GM03348 (cell line): ENCODE measurements at places on chromosomes 1 and 21.

DNA sequence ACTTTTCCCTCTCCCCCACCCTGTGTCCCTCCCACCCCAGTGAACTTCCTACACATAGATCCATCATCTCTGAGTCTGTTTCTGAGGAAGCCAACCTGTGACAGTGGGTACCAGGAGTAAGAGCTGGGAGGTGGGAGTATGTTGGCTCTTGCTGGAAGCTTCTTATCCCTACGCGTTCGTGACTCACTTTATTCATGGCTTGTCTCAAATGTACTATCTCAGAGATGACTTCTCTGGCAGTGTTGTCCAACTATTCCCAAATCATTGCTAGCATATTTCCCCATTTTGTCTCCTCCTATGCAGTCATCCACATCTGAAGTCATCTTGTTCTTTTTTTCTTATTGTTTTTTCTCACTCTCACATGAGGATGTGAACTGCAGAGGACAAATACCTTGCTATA is 88.0 kb downstream of the HIVEP3 start:
- DNase-seq: peak; percentile 24

DNA sequence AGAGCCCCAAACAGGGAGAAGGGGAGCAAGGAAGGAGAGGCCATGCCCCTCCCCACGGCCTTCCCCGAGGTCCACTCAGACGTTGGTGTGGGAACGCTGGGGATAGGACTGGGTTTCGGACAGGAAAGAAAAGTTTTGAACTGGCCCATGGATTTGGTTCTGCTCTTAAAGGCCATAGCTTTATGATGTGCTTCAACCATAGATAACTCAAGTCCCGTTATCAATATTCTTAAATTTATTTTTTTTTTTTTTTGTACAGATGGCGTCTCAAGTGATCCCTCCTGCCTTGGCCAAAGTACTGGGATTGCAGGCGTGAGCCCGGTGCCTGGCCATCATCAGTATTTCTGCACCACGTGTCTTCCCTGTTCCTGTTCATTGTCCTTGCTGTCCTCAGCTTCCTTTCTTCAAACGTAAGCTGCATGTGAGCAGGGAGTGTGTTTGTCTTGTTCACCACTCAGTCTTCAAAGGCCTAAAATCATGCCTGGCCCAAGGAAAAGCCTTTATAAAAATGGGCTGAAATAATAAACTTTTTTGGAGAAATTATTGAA is 820 bp upstream of the KRTAP10-1 start:
- no peak for DNase-seq

DNA sequence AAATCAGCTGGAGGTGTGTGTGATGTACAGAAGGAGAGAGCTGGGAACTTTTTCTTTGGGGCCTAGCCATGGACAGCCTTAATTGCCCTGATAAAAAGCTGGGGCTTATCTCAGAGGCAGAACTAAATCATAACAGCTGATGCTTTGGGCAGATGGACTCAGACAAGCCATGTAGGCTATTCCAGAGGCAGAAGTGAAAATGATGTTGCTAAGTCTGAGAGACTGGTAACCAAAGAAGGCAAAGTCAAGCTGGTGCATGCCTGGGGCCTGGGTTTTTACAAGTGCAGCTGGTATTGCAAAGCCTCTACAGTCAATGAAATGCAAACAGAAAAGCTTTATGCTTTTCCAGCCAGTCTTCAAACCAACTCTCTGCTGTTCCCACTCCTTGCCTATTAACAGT is 39.0 kb upstream of the LMX1A start:
- no peak for DNase-seq

GRCh38 chr1:36890776-36891175 is 143.5 kb downstream of the GRIK3 start:
- no peak for DNase-seq

DNA sequence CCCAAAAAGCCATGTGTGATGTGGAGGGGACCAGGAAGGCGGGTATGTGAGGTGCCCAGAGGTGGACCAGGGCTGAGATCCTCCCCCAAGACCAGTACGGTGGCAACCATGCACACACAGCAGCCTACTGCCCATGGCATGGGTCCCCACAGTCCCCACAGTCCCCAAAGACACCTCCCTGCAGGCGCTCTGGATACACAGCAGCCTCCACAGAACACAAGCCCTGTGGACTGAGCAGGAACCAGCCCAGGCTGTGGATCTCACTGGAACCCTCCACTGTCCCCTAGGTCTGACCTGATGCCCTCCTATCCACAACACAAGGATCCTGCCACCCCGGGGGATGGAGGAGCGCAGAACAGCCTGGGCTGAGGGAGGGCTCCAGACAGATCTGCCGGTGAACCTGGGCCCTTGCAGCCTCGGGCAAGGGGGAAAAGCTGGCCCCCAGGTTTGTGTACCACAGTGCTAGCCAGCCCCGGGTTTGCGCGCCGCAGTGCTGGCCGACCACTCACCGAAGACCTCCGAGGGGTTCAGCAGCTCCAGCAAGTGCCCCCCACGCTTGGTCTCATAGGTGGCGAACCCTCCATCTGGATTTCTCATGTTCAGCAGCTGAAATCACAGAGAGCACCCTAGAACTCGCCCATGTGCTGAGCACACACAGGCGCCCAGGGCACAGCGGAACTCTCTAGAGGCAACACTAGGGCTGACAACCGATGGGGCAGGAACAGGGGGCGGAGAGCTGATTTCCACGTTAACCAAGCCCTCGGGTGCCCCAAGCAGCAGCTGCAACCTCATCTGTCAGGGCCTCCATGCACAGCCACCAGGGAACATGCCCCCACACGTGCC is 22.1 kb upstream of the SPATC1L start:
- no peak for DNase-seq

GRCh38 chr21:44083631-44084291 is 23.4 kb upstream of the PWP2 start:
- no peak for DNase-seq

GRCh38 chr1:100344774-100345173 is 7.5 kb upstream of the CDC14A start:
- DNase-seq: no peak

DNA sequence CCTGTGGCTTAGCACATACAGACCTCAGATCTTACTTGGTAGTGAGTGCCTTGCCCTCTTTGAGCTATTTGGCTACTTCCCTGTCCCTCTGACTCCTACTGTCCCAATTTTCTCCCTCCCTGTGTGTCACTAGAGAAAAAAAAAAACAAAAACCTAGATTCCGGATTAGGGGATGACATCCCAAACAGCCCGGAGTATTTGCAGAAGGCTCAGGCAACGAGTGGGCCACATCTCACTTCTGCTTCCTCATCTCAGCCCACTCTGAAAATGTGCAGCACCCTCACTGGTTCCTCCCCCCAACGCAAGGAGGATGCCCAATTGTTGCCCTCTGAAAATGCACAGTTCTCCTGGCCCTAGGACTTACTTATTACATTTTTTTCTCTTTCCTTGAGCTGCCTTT is 4.9 kb downstream of the NHLH1 start:
- DNase-seq: no peak

GRCh38 chr1:111602974-111603373 is 16.6 kb upstream of the RAP1A start:
- DNase-seq: no peak

- peak; percentile 60 for DNase-seq
These were observed 70.0 kb downstream of the PLD5 start for GRCh38 chr1:242454262-242455051.

- no peak for DNase-seq
These were observed 28.8 kb upstream of the TSPAN2 start for GRCh38 chr1:115118086-115118485.

DNA sequence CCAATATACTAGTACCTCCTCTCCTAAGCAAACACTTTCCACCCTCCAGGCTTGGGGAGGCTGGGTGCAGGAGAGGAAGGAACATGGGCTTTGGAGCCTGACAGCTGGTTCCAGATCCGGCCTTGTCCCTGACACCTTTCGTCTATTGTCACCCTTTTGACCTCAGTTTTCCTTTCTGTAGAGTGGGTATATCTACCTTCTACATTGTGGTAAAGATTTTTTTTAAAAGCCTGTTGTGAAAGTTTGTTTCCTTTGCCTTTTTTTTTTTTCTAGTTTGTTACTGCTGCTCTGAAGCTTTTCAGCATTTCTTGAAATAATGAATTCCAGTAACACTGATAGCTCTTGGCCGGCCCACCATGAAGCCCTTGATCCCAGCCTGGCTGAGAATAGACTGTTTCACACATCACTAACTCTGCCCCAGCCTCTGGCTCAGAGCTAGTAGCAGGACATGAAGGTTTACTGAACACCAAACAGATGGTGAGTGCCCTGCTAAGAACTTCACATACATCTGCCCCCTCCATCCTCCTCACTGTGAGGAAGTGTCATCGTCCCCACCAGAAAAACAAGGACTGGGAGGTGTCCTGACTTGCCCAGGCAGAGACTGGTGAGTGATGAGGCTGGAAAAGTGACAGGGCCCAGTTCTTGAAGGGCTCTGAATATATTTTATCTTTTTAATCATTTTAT is 33.0 kb upstream of the ID3 start:
- peak; percentile 32 for DNase-seq
